ENCODE measurements at places on chromosomes 4 and X.

- no peak for DNase-seq
These were observed 144.6 kb downstream of the AMELX start for GRCh38 chrX:11437642-11438379.

DNA sequence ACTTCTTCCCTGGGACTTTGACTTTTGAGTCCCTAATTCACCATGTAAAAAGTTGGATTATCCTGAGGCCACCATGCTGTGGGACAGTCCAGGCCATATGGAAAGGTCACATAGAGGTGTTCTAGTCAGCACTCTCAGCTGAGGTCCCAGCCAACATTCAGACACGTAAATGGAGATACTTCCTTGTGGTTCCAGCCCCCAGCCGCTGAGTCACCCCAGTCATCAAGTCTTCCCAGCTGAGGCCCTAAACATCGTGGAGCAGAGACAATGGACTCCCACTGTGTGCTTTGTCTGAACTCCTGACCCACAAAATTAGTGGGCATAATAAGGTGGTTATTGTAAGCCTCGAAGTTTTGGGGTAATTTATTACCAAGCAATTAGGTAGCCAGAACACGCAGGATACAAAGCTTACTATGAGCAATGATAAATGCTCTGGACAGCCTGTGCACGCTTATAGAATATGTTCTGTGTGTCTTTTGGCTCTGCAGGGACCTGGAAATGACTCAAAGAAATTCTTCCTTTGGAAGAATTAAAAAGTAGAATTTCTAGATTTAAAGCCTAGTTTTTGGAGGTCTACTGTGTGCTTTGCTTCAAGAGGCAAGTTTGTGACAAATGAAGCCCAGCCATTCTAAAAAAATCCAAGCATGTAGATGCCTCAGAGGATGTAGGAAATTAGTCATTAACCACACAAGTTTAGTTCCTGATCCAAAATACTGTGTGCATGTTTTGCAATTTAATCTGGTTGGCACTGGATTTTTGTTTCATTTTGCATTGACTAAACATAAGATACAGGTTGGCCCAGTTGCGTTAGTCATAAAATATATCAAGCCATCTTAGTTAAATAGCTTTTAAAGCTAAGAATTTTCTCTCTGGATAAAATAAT lies 33.2 kb upstream of the SLC9A7 start:
- no peak for DNase-seq

DNA sequence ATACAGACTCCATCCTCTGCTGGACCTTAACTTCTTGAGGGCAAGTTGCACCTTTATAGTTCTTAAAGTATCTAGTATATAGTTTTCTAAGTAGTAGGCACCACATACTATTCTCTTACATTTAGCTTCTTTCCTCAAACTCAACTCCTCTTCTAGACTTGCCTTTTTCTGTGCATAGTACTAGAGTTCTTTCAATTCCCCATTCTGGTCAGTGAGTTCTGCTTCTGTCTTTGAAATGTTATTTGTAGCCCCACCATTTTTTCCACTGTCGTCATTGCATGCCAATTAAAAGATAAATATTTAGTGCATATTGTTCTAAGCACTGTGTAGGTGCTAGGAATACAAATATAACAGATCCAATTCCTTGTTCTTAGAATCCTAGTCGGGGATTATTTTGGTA lies 31.6 kb downstream of the CDKL5 start:
- no peak for DNase-seq

- no peak for DNase-seq
These were observed 700.5 kb downstream of the TRIML1 start for GRCh38 chr4:188839704-188840103.

- DNase-seq = no peak
These were observed 21.2 kb upstream of the LCORL start for GRCh38 chr4:18042754-18043153.

GRCh38 chrX:1424147-1424851 lies 28.4 kb downstream of the ASMTL start:
- DNase-seq = no peak

GRCh38 chrX:130539721-130540321 lies 138.0 kb downstream of the RBMX2 start:
- DNase-seq = no peak

- DNase-seq = no peak
These were observed 13.6 kb upstream of the PTTG2 start for GRCh38 chr4:37946503-37947179.

DNA sequence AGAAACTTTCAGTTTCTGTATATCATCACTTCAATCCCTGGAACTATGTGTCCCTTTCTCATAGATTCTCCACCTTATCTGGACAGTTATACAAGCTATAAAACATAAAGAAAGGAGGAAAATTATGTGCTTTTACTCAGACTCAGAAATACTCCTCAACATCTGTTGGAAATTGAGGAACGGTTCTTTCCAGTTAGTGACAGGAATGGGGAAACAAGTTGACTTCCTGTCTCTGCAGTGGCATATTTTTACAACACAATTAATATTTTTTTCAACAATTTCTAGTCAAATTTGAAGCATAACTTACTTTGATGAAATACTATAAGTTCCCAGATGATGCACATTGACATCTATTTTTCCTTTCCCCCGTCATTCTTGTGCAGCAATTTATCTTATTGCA lies 27.9 kb downstream of the ABHD18 start:
- DNase-seq = no peak

Measured in stimulated activated CD8-positive, alpha-beta memory T cell treated with anti-CD3 and anti-CD28 coated beads, Interleukin-4, amount 100 ng/mL, for 24 hours (primary cell).